ENCODE measurements at places on chromosomes 11 and 22.

DNA sequence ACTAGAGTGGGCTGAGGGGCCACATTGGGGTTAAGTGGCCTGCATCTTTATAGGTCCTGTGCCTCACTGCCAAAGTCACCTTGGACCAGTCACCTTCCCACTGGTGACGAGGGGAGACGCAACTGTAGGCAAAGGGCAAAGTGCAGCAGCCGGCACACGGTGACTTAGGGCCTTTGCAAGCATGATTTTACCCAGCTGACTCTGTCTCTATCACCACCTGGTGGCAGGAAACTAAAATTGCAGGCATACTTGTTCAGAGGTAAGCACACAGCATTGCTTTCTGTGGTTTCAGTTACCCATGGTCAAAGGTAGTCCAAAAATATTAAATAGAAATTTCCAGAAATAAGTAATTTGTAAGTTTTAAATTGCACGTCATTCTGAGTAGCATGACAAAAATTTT is 1164.4 kb downstream of the BRD1 start:
- DNase-seq, result peak; percentile 11

DNA sequence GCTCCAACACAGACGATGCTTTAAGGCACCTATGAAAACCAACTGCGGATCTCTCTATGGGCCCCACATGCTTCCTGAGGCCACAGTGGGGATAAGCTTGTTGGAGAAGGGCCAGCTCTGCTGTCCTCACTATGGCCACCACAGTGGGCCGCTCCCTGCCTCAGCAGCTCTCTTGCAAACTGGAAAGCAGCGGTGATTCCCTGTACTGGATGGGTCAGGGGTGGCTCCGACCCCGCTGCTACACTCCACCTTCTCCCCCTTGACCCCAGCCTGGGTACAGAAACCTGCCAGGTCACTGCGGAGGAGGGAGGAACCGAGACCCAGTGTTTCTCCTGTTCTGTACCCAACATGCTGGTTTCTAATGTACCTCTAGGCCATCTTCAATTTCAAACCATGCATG is 403.9 kb downstream of the CTTN start:
- no peak for DNase-seq

DNA sequence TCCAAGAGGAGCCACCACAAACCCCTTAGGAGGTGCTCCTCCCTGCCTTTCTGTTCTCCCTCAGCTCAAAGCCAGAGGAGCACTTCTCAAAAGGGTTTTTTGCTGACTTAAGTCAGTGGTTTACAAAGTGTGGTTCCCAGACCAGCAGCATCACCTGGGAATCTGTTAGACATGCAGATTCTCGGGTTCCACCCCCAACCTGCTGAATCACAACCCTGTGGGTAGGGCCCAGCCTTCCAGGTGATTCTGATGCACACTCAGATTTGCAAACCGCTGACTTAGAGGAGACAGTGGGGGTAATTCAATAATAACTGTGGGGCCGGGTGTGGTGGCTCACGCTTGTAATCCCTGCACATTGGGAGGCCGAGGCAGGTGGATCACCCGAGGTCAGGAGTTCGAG is 22.8 kb downstream of the CREB3L1 start:
- DNase-seq, result no peak

GRCh38 chr11:117627259-117627658 is 169.8 kb downstream of the DSCAML1 start:
- no peak for DNase-seq

DNA sequence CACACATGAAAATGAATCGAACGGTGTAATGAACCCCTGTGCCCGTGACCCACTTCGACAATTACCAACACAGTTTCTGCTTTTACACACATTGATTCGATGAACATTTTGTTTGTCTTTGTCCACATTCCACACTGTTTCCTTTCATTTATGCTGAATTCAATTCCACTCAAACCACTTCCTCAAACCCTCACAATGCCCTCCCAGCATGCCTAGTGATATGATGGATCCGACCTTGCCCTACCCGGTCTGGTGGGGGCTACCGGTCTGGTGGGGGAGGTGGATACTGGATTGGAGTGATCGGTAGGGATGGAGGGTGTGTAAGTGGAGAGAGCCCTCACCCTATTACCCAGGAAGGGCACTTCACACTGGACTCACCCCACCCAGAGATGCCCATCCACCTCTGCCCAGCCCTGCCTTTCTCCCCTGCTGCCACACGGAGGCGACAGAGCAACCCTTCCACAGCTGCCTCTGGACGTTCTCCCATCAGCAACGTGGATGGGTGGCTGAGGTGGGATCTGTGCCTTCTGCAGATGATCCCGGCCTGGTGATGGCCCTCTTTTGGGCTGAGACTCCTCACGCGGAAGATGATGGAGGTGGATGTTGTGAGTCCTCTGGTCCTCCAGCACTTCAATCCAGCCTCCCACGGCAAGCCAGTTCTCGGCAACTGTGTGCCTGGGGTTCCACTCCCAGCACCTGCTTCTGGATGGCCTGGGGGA is 33.0 kb upstream of the P2RY2 start:
- DNase-seq, result peak; percentile 82

- DNase-seq, result no peak
These were observed 23.1 kb upstream of the USP47 start for GRCh38 chr11:11818529-11819121.

DNA sequence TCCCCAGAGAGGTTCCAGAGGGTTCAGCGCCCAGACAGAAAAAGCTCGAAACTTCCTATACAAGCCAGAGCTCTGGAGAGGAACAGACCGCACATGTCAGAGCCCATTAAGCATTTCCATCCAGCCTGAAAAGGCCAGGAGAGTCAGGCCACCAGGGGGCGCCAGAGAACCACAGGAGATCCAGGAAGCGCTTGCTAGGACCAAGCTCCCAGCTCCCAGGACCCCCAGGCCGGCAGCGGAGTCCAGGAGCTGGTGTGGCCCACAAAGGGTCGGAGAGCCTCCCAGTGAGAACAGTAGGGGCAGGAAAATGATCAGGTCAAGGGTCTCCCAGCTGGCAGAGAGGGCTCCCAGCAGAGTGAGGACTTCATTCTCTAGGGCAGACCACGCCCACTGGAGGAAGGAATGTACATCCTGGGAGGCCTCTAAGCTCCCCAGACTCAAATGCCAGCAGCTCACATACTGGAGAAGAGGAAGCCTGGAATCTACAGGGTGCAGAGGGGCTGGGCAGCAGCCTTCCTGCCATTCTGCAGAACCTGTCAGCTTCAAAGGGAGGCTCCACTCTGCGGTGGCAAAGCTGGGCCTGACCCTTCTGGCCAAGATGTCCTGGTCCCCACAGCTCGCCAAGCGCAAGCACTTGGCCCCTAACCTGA is 2.1 kb upstream of the MEI1 start:
- peak; percentile 96 for DNase-seq

- DNase-seq, result peak; percentile 75
These were observed 517 bp downstream of the HIRA start for GRCh38 chr22:19430890-19431541.

- no peak for DNase-seq
These were observed 16.9 kb upstream of the CLMP start for GRCh38 chr11:123211981-123212380.

- no peak for DNase-seq
These were observed 149.6 kb downstream of the METTL15 start for GRCh38 chr11:28257761-28258160.

- DNase-seq, result peak; percentile 76
These were observed 149.3 kb downstream of the FBXO7 start for GRCh38 chr22:32623943-32624342.

- DNase-seq, result no peak
These were observed 74.6 kb downstream of the ARHGEF12 start for GRCh38 chr11:120410622-120411380.

GRCh38 chr11:6319704-6320410 is 444 bp downstream of the CAVIN3 start:
- peak; percentile 96 for DNase-seq

- no peak for DNase-seq
These were observed 4.0 kb upstream of the TH start for GRCh38 chr11:2175659-2176058.

DNA sequence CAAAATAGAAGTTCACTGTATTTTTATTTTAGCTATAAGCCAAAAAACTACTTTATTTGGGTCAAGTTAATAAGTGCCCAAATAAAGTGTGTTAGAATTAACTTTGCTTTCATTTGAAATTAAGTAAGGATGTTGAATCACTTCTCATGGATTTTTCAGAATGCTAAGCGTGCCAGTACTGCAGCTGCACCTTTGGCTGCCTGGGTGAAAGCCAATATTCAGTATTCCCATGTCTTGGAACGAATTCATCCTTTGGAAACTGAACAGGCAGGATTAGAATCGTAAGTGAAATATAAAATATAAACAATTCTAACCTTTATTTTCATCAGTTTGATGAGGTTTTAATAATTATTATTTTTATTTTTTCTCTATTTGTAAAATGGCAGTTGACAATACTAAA is 113.6 kb downstream of the DYNC2H1 start:
- DNase-seq, result no peak

DNA sequence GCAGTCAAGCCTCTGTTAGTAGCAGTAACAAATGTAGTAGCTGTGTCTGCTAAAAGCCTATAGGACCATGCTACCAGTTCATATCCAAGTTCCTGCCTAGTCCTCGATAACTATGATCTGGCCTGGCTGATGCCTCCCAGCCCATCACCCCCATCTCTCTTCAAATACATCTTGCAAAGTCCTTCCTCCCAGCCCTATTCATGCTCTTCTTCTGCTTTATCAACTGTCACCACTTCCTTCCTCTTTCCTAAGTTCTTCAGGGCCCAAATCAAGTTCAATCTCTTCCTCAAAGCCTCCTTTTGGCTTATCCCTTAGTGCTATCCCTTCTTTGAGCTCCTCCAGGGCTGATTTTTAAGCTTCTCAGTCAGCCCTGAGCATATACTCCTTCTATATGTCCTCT is 150.9 kb upstream of the THY1 start:
- no peak for DNase-seq

GRCh38 chr11:64148917-64149617 is 16.8 kb downstream of the MACROD1 start:
- DNase-seq, result peak; percentile 65

DNA sequence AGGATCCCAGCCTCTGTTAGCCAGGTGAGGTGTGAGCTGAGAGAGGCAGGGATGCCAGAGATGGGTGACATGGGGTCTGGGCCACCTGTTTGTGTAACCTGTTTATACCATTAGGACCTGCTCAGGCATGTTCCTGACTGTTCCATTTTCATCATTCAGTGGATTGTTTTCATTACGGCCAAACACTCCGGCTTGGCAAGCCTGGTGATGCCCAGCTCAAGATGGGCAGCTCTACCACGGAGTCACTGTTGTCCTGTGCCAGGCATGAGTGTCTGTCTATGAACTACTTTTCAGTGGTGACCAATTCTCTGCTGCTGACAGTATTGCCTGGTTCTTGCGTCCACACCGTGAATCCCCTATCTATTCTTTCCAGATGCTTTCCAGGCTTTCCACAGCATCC is 71.5 kb upstream of the SLC22A12 start:
- no peak for DNase-seq
